ENCODE measurements at places on chromosomes 6 and 20. TPM values are rescaled to one million over a fixed set of nuclear protein-coding genes. Genes with fewer than 3 reads are reported as not detected.

PNPLA1 gene
- not detected for total RNA-seq

SLC22A23 gene
- total RNA-seq = 10.2 TPM

MUCL3 gene
- not detected for total RNA-seq

PTCHD4 gene
- total RNA-seq = 0.91 TPM

DNA sequence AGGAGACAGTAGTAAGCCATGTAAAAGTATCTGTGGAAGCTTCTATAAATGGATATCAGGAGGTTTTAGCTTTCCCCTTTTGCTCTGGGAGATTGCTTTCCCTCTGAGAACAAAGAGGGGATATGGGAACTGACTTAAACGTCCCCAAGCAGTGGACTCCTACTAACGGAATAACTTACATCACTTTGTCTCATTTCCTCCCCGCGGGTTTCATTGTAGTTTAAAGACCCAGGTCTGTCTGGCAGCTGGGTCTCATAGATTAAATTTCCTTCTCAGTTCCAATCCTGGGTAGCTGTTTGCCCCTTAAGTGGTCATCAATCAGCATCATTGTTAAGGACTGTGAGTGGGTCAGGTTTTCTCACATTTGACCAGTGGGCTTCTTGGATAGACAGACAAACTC, 68.7 kb downstream of the PLAGL1 start:
- DNase-seq = no peak
- peaks cover 13% of the 10 kb centered on the region for H3K36me3 ChIP-seq
- H3K4me3 ChIP-seq = no peak overlapping the region

DNA sequence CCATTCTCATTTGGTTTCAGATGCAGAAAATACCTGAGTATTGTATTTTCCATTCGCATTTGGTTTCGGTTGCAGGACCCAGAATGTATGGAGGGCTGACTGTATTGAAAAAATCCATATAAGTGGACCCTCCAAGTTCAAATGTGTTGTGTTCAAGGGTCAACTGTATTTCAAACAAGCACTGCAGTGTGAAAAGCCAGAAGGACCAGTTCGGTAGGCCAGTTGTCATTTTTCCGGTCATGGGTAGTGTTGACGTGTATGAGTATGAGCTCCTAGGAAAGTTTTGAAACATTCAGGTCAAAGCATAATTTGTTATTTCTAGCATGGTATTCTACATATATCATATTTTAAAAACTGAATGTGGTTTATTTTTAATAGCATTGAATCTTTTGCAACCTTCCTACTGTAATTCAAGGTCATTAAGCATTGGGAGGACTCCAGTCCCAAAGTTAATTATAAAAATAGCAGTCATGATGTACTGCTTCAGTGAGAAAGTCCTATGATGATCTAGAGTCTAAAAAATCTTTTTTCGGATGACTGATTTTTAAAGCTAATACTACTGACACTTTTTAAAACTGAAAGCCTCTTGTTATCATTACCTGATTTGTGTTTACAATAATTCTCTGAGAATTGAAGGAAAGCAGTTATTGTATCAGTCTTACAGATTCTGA, 18.9 kb downstream of the NHSL1 start:
- H3K36me3 ChIP-seq = peaks cover 6% of the 10 kb centered on the region
- no peak overlapping the region for H3K27ac ChIP-seq
- no peak overlapping the region for H3K4me3 ChIP-seq
- no peak for DNase-seq

DNA sequence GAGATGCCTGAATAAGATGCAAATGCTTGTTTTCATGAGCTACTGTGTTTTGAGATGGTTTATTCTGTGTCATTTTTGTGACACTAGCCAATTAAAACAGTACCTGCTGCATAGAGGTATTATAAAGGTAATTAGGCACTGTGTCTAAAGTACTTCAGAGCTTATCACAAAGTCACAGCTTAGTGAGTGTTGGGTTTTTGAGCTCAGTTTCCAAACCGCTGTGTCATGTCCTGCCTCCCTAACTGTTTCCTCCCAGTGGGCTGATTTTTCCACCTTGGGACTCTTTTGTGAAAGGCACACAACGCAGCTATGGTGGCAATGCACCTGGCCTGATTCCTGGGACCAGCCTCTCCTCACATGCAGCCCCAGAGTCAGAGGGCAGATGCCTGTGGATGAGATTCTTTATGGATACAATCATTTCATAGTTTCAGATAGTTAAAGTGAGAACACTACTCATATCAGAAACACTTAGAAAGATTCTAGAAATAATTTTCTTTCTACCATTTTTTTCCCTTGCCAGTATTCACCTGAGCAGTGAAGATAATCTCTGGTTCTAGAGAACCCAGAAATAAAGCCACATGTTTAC, 41.3 kb upstream of the TAGAP start:
- no peaks in the 10 kb centered on the region for H3K36me3 ChIP-seq
- H3K27me3 ChIP-seq = peaks cover 11% of the 10 kb centered on the region
- no peak for DNase-seq
- no peak overlapping the region for H3K27ac ChIP-seq
- H3K4me3 ChIP-seq = no peak overlapping the region
- no peaks in the 10 kb centered on the region for H3K4me1 ChIP-seq

- DNase-seq = no peak
- H3K36me3 ChIP-seq = no peaks in the 10 kb centered on the region
- H3K4me1 ChIP-seq = no peaks in the 10 kb centered on the region
Observed at GRCh38 chr6:95366414-95366813, 210.9 kb upstream of the MANEA start.

DNA sequence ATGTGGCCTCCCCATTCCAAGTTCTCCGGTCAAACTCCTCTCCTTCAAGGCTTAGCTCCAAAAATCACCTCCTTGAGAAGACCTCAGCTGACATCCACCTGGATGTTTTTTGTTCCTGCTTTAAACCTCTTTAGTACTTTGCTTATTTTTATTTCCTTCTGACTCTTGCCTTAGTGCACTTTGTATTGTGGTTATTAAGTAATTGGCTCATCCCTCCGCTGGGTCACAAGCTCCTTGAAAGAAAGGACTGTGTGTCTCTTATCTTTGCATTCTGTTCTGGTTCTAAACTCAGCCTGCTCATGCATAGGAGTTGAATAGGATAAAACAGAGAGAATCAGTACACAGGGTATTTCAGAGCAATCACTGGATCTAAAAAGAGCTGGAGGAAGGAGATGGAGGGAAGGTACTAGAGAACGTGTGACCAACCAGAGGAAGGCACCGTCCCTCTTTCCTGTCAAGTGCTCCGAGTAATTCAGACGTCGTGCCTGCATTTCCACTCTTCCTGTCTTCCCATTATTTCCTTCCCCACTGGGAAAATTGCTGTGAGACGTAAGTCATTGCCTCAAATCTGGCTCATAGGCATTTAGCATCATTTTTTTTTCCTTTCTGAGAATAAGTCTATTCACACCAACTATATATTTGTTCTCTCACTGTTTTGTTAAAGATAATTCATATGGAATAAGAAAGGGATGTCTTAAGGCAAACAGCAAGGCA, 59.7 kb upstream of the GLP1R start:
- no peak for DNase-seq
- peaks cover 25% of the 10 kb centered on the region for H3K27me3 ChIP-seq
- H3K27ac ChIP-seq = no peak overlapping the region
- H3K4me1 ChIP-seq = no peaks in the 10 kb centered on the region

DNA sequence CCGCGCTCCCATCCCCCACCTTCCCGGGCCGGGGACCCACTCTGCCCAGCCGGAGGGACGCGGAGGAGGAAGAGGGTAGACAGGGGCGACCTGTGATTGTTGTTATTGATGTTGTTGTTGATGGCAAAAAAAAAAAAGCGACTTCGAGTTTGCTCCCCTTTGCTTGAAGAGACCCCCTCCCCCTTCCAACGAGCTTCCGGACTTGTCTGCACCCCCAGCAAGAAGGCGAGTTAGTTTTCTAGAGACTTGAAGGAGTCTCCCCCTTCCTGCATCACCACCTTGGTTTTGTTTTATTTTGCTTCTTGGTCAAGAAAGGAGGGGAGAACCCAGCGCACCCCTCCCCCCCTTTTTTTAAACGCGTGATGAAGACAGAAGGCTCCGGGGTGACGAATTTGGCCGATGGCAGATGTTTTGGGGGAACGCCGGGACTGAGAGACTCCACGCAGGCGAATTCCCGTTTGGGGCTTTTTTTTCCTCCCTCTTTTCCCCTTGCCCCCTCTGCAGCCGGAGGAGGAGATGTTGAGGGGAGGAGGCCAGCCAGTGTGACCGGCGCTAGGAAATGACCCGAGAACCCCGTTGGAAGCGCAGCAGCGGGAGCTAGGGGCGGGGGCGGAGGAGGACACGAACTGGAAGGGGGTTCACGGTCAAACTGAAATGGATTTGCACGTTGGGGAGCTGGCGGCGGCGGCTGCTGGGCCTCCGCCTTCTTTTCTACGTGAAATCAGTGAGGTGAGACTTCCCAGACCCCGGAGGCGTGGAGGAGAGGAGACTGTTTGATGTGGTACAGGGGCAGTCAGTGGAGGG, 2.8 kb downstream of the SOX4 start:
- H3K4me1 ChIP-seq = peaks cover 23% of the 10 kb centered on the region
- H3K36me3 ChIP-seq = peaks cover 48% of the 10 kb centered on the region
- no peaks in the 10 kb centered on the region for H3K27me3 ChIP-seq
- H3K4me3 ChIP-seq = peak overlapping the region; percentile 97
- H3K27ac ChIP-seq = peak overlapping the region; percentile 98

DNA sequence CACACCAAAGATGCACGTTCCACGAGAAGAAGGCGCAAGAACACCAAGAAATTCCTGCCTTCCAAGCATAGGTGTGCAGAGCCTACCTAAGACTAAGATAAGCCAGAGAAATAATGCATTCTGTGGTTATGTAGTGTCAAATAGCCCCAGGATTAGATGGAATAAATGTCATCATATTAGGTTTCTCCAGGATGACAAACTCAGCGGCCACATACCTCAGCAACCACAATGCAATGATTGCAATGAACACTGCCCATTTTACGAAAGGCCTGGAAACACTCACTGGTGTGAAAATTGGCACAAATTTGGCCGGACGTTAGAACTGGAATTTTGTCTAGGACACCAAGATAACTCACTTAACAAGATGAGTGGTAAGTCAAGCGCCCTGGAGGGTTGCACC, 129.7 kb downstream of the SLC22A3 start:
- no peak for DNase-seq
- no peak overlapping the region for H3K4me3 ChIP-seq
- no peak overlapping the region for H3K27ac ChIP-seq
- H3K4me1 ChIP-seq = no peaks in the 10 kb centered on the region
- H3K36me3 ChIP-seq = no peaks in the 10 kb centered on the region

DNA sequence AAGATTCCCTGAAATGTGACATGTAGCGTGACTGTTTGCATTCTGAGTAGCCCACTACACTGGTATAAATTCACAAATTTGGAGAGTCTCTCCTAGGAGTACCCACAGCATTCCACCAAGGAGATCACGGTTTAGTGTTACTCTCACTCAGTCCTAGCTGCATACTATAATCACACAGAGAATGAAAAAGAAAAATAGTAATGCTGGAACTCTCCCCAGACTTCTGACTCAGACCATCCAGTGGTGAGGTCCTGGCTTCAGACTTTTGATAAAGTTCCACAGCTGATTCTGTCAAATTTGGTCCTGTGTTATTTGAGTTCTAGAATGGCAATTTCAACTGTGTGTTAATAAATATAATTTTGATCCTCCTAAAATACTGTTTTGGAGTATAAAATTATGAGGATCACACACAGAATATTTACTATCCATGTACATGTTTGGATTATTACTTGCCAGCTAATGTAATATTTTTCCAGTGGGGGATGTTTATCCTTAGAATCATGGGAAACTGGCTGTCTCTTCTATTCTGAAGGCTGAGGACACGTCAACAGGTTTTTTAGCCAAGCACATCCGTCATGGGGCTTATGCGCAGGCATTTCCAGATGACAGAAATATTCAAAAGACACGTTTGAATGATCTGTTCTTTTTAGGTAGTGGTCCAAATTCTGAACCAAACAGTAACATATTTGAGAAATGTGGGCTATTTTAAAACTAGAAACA, 5.1 kb upstream of the KIAA0408 start:
- no peaks in the 10 kb centered on the region for H3K27me3 ChIP-seq
- no peaks in the 10 kb centered on the region for H3K36me3 ChIP-seq
- H3K4me1 ChIP-seq = peaks cover 11% of the 10 kb centered on the region

DNA sequence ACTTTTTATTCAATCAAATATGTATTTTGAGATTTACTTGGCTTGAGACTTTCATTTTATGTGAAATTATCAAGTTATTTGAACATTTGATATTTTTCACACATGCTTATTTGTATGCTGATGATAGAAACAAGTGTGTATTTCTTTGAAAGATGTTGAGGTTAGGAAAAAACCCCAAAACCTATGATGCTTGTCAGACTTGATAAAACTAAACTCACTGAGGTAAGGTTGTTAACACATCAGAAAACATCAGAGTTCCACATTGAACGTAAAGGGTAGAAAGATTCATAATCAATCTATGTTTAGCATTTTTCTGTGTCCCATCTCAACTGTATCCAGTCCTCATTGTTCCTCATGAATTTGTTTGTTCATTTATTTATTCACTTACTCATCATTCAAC, 12.2 kb downstream of the SF3B5 start:
- H3K36me3 ChIP-seq = no peaks in the 10 kb centered on the region
- H3K27me3 ChIP-seq = peaks cover 4% of the 10 kb centered on the region
- no peaks in the 10 kb centered on the region for H3K4me1 ChIP-seq
- H3K4me3 ChIP-seq = no peak overlapping the region

- no peaks in the 10 kb centered on the region for H3K4me1 ChIP-seq
- no peak overlapping the region for H3K27ac ChIP-seq
- peaks cover 18% of the 10 kb centered on the region for H3K27me3 ChIP-seq
- no peak overlapping the region for H3K4me3 ChIP-seq
Observed at GRCh38 chr6:43735642-43736199, 34.3 kb upstream of the VEGFA start.

GRCh38 chr6:15754035-15754705, 91.3 kb upstream of the DTNBP1 start:
- H3K4me3 ChIP-seq = no peak overlapping the region
- H3K4me1 ChIP-seq = no peaks in the 10 kb centered on the region
- no peak for DNase-seq
- no peaks in the 10 kb centered on the region for H3K27me3 ChIP-seq

- peak overlapping the region; percentile 49 for H3K4me3 ChIP-seq
- peaks cover 34% of the 10 kb centered on the region for H3K4me1 ChIP-seq
- H3K27me3 ChIP-seq = no peaks in the 10 kb centered on the region
- no peak for DNase-seq
- H3K36me3 ChIP-seq = no peaks in the 10 kb centered on the region
- H3K27ac ChIP-seq = peak overlapping the region; percentile 69
Observed at GRCh38 chr6:96816301-96816817, 20.9 kb downstream of the GPR63 start.

GRCh38 chr20:40753472-40753871, 64.4 kb upstream of the MAFB start:
- H3K4me1 ChIP-seq = no peaks in the 10 kb centered on the region
- peaks cover 11% of the 10 kb centered on the region for H3K27me3 ChIP-seq
- H3K36me3 ChIP-seq = no peaks in the 10 kb centered on the region
- no peak overlapping the region for H3K4me3 ChIP-seq
- no peak overlapping the region for H3K27ac ChIP-seq
- DNase-seq = no peak

- peaks cover 56% of the 10 kb centered on the region for H3K4me1 ChIP-seq
- H3K27ac ChIP-seq = peak overlapping the region; percentile 52
- H3K27me3 ChIP-seq = no peaks in the 10 kb centered on the region
- no peak for DNase-seq
Observed at GRCh38 chr6:74638412-74638811, 567.4 kb downstream of the COL12A1 start.
